HTR-8/SVneo (cell line): ENCODE measurements at places on chromosomes 12 and 14.

DNA sequence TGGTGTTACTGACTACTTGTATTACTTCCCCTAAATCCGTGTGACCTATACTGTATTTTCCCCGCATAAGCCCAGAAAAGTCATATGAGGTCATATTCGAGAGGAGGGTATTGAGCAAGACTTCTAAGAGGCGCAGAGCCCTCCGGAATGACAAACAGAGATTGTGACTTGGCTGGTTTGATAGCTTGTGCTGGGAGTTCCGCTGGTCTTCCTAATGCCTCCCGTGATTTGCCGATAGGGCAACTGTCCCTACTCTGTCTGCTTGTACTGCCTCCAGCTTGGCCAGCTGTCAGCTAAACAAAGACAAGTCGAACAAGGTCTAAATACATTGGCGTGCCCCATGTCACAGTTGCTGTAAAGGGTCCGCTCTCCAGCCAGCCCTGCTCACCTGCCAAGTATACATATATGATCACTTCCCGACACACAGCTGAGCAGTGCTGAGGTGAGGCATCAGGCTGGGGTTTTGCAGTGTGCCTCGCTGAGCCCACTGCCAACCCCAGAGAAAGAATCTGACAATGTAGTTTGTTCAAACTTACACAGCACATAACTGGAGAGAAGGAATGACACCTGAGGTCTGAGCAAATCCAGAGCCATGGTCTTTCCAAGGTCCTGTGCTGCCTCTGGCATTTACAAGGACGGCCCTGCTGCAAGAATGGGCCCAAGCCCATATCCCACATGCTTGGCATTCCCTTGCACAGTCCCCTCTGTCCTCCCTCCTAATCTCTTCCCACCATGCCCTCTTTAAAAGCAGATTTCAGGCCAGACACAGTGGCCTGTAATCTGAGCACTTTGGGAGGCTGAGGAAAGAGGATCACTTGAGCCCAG is 23.7 kb downstream of the LGMN start:
- DNase-seq = no peak

DNA sequence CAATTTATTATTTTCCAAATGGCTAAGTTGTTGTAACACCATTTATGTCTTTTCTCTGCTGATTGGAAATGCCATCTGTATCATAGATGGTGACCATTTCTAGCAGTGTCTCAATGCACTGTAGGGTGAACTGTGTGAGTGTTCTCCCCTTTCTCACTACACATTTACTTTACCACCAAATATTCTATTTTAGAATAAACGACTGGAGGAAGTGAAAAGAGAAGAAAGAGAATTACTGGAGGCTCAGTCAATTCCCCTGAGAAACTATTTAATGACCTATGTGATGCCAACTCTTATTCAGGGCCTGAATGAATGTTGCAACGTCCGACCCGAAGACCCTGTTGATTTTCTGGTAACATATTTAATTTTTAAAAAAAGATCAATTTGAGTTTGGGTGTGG is 15.5 kb upstream of the PAPOLA start:
- DNase-seq = no peak

- no peak for DNase-seq
Observed at GRCh38 chr12:12428047-12428446, 71.2 kb downstream of the BORCS5 start.

- DNase-seq = no peak
Observed at GRCh38 chr12:49055092-49055491, 5.5 kb downstream of the KMT2D start.

DNA sequence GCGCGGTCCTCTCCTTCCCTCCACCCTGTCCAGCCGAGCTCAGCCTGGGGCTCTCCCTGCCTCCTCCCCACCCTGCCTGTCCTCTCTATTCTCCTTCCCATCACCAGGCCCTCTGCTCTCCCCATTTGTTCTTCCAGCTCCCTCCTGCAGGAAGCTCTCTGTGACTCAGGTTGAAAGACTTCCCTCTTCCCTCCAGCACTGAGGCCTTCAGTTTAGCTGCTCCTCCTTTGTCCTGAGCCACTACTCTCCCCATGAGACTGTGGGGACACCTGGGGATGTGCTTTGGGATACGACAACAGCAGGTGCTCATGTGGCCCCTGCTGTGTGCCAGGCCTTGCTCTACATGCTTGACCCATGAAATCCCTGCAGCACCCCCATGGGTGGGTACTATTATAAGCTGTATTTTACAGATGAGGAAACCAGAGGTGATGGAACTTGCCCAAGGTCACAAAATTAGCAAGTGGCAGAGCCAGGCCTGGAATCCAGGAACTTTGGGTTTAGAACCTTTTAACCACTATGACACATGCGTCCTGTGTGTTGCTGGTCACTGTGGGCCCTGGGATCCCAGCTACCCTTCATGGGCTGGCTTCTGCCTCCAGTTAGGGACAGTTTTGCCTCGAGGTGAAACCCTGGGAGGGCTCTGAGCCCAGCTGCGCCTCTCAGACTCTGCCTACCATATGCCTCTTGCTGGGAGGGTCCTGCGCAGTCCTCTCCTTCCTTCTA is 5.5 kb downstream of the KRT80 start:
- DNase-seq = no peak

DNA sequence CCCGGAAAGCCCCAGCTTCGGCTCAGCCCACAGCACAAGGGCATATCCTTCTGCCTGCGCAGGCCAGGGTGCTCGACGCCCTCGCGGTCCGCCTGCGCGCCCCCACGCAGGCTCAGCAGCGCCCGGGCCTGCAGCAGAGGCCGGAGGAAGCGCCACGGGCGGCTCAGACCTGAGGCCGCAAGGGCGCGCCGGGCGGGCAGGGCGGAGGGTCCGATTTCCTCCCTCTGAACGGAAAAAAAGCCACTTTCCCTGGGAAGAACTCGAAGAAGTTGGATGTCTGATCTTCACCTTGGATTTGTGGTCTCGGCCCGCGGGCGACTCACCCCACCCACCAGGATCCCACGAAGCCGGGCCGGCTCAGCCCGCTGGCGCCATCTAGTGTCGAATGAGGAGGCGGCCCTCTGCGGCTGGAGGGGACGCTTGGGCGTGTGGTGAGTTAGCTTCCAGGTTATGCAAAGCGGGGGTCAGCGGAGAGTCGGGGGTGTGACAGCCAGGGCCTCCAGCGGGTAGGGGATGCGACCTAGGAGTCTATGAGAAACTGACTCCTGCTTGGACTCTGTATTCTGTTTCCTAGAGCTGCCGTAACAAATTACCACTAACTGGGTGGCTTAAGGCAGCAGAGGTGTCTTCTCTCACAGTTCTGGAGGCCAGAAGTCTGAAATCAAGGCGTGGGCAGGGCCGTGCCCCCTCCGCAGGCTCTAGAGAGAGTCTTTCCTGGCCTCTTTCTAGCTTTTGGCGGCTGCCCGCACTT is 40.0 kb upstream of the SRSF5 start:
- DNase-seq = peak; percentile 99

- no peak for DNase-seq
Observed at GRCh38 chr12:107372229-107372658, 278.9 kb upstream of the CRY1 start.

- DNase-seq = no peak
Observed at GRCh38 chr14:31990926-31991572, 86.1 kb upstream of the ARHGAP5 start.

GRCh38 chr12:112941528-112942335 is 3.5 kb downstream of the OAS3 start:
- DNase-seq = no peak
